ENCODE measurements at places on chromosomes 5 and 9.

DNA sequence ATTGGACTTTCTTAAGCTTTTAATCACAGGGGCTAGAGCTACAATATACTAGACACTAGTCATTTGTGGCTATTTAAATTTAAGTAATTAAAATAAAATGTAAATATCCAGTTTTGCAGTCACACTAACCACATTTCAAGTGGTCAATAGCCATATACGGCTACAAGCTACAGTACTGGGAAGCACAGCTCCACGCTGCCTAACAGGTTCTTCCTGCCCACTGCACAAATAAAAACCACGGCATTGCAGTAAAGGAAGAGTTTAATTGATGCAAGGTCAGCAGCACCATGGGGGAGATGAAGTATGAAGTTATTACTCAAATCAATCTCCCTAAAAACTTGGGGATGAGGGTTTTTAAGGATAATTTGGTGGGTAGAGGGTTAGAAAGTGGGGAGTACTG, 134.1 kb downstream of the LURAP1L start:
- DNase-seq, result no peak

- DNase-seq, result peak; percentile 49
Measured at GRCh38 chr5:73912821-73913271, 286.9 kb downstream of the ARHGEF28 start.

- DNase-seq, result no peak
Measured at GRCh38 chr5:7331131-7331530, 64.8 kb upstream of the ADCY2 start.

DNA sequence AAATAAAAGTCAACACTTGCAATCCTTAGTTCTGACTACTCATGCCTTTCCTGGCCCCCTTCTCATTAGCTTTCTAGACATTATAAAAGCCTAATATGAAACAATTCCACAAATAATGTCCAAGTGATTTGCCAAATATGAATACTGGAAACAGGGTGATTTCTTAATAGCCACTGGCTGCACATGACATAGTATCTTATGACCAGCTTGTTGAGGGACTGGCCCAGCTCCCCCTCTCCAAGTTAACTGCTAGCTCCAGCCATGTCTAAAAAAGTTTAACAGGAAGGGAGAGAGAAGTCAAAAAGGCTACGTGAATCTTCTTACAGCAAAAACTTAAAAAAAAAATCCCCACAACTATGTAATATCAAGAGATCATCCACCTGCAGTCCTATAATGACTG, 1.5 kb downstream of the CERT1 start:
- DNase-seq, result peak; percentile 75

DNA sequence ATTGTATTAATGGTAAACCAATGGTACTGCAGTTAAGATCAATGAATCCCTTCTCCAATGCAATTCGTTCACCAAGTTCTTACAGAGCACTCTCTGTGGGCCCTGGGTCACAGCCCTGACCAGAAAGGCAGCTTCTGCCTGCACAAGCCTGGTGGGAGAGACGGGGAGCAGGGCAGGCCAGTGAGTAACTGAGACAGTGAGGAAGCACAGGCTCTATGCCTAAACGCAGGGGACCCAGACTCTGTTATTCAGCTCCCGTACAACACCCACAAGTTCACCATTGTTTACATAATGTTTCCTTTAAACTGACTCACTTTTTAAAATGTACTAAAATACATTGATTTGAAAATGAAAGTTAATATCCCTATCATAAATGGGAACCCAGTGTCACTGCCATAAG, 40.5 kb upstream of the CTSL start:
- DNase-seq, result peak; percentile 69

GRCh38 chr9:99401680-99402504, 179.8 kb downstream of the SEC61B start:
- no peak for DNase-seq

- peak; percentile 14 for DNase-seq
Measured at GRCh38 chr5:19531374-19531952, 456.5 kb downstream of the CDH18 start.

- no peak for DNase-seq
Measured at GRCh38 chr5:21623831-21624230, 1229.3 kb downstream of the CDH12 start.

DNA sequence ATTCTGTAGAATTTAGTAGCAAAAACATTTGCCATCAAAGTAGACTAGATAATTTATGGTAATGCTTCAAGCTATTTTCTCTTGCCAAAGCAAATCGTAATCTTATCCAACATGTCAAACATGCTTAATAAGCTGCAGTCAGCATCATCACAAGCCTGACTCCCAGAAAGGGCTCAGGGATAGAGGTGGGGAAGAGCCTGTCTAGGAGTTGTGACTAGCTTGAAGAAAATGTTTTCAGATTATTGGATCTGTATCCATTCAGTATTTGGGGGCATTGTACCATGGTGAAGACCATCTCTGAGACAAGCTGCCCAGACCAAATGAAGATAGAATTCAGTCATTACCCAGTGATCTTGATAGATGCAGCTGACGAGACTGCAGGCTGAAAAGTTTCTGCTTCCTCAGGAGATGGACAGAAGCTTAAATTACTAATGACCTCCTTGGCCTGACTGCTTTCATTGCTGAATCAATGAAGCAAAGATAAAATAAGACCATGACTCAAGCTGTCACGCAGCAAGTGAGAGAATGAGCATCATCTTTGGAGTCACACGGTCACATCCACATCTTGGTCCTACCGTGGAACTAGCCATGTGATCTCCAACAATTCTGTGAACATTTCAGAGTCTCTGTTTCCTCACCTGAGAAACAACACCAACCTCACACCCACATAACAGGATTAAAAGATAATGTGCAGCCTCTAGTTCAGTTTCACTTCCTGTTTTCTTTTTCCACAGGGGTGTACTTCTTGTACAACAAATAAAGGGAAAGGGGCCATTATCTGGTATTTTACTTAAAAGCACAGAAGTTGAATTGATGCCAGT, 9.4 kb downstream of the ERAP2 start:
- peak; percentile 36 for DNase-seq

GRCh38 chr9:36597412-36598178, 24.9 kb downstream of the MELK start:
- DNase-seq, result peak; percentile 79

GRCh38 chr9:69898714-69899209, 78.1 kb downstream of the CFAP95 start:
- peak; percentile 86 for DNase-seq
